Hematopoietic multipotent progenitor cell (in vitro differentiated cells): ENCODE measurements at places on chromosomes 7 and 10.

- DNase-seq: no peak
Observed at GRCh38 chr10:11335167-11335652, 276.2 kb downstream of the USP6NL start.

DNA sequence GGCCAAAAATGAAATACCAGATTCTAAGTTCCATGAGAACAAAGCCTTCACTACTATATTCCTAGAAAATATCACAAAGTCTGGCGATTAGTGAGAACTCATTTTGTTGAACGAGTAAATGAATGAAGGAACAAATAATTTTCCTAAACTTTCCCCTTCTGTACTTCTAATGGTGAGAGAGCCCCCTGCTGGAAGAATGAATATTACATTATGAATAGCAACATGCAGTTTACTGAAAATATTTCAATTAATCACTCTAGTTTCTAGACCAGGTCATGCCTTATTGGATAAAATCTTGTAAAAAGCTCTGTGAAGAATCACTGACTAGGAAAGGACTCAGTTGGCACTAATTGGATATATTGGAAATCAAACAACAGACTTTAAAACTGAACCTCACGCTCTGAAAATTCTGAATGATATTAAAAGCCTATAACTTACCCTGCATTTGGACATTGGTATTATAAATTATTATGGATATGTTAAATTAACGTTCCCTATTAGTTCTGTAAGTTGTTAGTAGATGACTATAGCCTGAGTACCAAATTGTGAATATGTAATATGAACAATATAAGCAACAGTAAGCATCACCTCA, 32.4 kb upstream of the MTPN start:
- DNase-seq: peak; percentile 75

DNA sequence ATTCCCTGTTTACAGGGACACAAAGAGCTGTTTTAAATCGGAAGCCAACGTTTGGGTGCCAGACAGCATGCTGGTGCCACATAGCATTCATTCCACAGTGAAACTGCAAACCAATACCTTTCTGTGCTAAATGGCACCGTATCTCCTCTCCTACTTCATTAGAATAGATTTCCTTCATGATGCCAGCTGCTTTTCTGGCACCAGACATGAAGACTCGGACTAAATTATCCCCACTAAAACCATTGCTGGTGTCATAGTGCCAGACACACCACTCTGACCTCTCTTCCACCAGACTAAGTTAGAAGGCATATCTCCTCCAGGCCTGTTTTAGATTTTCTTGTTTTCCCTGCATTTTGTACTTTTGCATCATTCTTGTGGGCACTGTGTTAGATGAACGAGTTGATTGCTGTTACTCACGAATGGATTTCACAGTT, 155.1 kb downstream of the ETV1 start:
- DNase-seq: no peak

GRCh38 chr7:93117852-93118530, at the start of gene SAMD9:
TSS of gene SAMD9 (minus strand) at chr7:93117979. CDS start at chr7:93106097, 11,882 bp downstream.
- DNase-seq: peak; percentile 85
